ENCODE measurements at places on chromosomes 6 and 20. TPM values are rescaled to one million over a fixed set of nuclear protein-coding genes. Genes with fewer than 3 reads are reported as not detected.

- no peak for DNase-seq
Observed at GRCh38 chr20:53834062-53834442, 236.3 kb downstream of the BCAS1 start.

Gene SNAP25
- total RNA-seq = 4.7 TPM

Gene CRYBG1
- 7.2 TPM for total RNA-seq

Gene MBOAT1
- 5.5 TPM for total RNA-seq

GRCh38 chr6:157516319-157517026 is 135.5 kb downstream of the ZDHHC14 start:
- no peak for DNase-seq

DNA sequence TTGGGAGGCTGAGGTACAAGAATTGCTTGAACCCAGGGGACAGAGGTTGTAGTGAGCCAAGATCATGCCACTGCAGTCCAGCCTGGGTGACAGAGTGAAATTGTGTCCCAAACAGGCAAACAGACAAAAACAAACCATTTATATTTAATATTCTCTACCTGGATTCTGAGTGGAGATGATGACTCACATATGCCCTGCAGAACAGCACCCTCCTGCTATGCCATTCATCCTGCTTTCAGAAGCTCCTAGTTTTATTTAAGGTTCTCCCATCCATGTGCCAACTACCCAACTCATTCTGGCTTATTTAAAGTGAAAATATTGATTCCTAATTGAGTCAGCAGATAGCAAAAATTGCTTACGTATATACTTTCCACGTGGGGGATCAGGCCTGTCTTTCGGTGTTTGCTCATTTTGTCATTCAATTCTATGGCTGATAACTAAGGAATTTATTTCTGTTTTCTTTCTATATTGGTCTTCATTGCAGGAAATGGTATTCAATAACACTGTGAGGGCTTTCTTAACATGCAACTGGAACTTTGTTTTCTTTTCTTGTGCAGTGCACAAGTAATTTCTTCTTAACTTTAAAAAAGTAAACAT is 459.1 kb upstream of the JAG1 start:
- DNase-seq = no peak

DNA sequence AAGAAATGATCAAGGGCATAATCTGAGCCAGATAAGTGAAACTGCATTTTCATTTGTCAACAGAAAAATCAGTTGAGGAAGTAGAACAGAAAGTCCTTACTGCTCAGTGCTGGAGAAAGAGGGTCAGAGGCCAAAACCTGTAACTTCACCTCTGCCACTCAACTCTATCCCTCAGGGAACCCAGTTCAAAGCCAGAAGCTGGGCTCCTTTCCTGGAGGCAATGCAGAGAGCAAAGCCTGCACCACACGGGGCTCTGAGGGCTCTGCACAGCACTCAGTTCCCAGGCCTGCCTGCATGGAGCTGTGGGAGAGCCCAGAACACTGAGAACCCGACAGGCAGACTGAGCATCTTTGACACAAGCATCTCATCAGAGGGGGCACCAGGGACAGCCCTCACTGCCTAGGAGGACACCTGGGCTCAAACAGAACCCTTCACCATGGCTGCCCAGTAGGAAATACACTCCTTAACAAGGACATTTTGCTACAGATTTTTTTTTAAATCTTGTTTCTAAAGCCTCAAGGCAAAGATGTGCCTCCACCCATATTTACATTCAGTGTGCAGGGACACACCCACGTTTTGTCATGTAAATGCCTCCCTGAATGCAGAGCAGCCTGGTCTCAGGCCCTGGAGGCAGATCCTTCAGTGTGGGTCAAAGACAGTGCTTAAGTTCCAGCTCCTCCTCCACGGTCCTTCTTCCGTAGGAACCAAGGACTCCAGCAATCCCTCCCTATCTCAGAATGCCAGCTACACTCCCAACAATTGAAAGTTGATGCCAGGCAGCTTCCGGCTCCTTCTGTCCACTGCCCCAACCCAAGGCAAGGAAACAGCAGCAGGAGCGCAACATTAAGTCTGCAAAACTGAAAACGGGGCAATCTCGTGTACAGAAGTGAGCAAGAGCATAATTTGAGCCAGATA is 6.6 kb downstream of the RNASET2 start:
- no peak for DNase-seq

Gene LBP
- total RNA-seq = 0.54 TPM

Gene NEU1
- total RNA-seq = 26.0 TPM

Gene ANGPT4
- 1.4 TPM for total RNA-seq

Gene FLRT3
- 1.8 TPM for total RNA-seq

Gene SERPINB6
- total RNA-seq = 161 TPM

DNA sequence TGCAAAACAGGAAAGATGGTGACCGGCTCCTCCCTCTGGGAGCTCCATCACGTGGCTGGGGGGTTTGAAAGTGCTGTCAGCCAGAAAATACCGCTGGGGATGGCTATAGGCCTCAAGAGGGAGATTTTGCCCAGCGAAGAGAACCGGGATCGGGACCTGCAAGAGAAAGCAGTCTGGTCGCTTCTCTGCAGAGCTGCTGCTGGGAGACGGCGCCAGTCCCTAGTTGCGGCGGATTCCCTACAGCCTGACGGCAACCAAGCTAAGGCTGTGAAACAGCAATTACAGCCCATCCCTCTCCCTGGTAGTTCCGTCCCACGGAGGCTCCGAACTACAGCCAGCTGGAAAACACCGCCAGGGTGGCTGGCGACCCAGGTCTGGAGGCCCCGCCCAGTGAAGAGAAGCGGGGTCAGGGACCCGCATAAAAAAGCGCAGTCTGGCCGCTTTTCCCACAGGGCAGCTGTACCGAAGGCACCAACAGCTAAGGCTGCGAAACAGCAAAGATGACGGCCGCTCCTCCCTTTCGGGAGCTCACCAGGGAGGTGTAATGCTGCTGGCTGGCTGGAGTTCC is 238.1 kb upstream of the IRAK1BP1 start:
- no peak for DNase-seq

DNA sequence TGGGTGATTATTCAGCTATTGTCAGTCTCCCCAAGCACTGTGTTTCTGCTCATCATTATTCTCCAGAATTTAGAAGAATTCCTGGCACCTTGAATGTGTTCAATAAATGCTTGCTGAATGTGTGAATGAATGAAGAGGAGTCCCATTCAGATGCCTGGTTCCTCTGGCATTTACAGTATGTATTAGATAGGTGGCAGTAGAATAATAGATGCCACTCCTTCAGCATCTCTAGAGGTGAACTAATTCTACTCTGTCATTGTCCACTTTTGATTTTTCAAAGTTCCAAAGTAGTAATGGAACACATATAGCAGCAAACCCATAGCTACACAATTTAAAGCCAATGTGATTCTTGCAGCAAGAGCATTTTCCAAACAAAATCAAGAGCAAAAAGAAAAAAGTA is 118.9 kb upstream of the CEP162 start:
- no peak for DNase-seq

Gene FYN
- total RNA-seq = 55.5 TPM

- no peak for DNase-seq
Observed at GRCh38 chr6:96942676-96943075, 18.1 kb downstream of the KLHL32 start.

Gene LINC00237
- total RNA-seq = not detected

GRCh38 chr6:127938701-127939100 is 37.8 kb upstream of the THEMIS start:
- no peak for DNase-seq

DNA sequence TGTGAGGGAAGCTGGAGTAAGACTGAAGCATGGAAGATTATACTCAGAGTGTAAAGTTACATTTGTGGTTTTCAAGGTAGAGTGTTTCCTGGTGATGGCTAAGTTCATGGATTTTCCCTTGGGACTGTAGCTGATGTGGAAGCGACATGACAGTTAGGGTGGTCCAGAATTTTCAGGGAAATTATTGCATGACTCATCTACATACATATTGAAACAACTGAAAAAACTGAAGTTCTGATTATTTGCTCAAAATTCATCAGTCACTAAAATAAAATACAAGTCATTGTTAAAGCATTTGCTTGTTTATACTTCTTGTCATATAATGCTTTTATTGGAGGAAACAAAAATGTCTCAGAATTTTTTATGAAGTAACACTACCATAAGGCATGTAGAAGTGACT is 700.0 kb downstream of the RFPL4B start:
- DNase-seq = no peak

Gene NKX2-4
- total RNA-seq = not detected

DNA sequence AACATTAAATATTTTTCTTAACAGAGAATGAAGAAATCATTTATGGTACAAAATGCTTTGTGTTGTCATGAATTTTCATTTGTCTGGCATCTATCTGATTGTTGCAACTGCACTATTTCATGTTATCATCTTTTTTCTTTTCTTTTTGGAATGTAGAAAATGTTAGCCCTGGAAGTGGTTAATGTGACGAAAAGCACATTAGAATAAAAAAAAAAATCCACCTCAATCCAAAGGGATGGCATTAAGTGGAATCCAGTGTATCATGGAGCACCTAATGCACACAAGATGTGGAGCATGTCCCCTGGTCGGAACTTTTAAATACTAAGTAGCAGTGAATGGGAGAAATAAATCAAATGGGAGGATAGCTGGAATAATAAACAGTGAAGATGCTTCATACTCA is 172.9 kb upstream of the MCHR2 start:
- no peak for DNase-seq

DNA sequence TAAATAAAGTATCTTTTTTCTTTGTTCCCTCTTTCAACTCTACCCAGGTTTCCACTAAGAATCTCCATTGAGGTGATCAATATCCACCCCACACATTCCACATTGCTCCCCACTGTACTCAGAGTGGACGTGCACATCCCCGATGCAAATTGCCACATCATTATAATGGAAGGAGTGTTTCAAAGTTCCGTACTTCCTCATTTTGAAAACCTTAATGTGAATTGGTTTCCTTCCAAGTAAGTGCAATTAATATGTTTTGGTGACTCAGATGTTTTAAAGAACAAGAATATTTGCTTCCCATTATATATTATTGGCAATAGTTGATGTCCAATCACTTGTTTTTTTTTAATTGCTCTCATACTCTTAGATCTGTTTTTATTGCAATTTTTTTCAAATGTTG is 463.6 kb downstream of the HACE1 start:
- no peak for DNase-seq

DNA sequence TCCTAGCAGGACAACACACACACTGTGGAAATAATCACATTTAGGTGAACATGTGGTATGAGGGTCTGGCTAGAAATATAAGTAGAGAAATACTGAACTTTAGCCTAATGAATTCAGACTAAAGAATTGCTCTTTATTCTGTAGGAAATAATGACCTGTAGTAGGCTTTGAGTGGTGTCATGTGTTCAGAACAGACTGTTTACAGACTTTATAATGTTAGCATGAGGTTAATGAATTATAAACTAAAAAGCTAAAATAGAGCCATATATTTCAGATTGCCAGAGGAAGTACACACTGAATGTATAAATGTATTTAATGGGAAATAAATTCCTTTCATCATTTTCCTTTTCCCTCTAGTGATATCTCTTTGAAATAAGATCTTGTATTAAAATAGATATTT is 669.5 kb upstream of the EPHA7 start:
- no peak for DNase-seq

- no peak for DNase-seq
Observed at GRCh38 chr6:79180052-79180451, 54.4 kb downstream of the HMGN3 start.
